ENCODE measurements at places on chromosomes 16 and 17. TPM values are rescaled to one million over a fixed set of nuclear protein-coding genes. Genes with fewer than 3 reads are reported as not detected.

Gene SOX15
- not detected for total RNA-seq

Gene SETD1A
- total RNA-seq: 16.4 TPM

Gene FOXF1
- not detected for total RNA-seq

Gene VMP1
- total RNA-seq: 553 TPM

Gene CLDN6
- total RNA-seq: not detected

Gene DOK4
- total RNA-seq: 7.1 TPM

Gene ITGB3
- not detected for total RNA-seq

Gene FBXL19
- total RNA-seq: 21.0 TPM

Gene HASPIN
- 22.0 TPM for total RNA-seq

Gene NARF
- 110 TPM for total RNA-seq

Gene MGRN1
- 72.7 TPM for total RNA-seq

Gene MYH13
- not detected for total RNA-seq

Gene HSPB9
- total RNA-seq: not detected

Gene TBX6
- 2.9 TPM for total RNA-seq

Gene ACSM5
- total RNA-seq: not detected

Gene C17orf78
- total RNA-seq: not detected

Gene TP53TG3F
- total RNA-seq: not detected

Gene KLHL10
- 0.29 TPM for total RNA-seq

Gene UBTF
- 118 TPM for total RNA-seq

Gene CACNG1
- not detected for total RNA-seq

Gene CES1
- not detected for total RNA-seq

Gene HBM
- not detected for total RNA-seq

Gene HES7
- 2.5 TPM for total RNA-seq

Measured in activated CD4-positive, alpha-beta memory T cell treated with anti-CD3 and anti-CD28 coated beads for 36 hours (primary cell).